NCI-H2081 (cell line): ENCODE measurements at places on chromosomes 16 and 17.

DNA sequence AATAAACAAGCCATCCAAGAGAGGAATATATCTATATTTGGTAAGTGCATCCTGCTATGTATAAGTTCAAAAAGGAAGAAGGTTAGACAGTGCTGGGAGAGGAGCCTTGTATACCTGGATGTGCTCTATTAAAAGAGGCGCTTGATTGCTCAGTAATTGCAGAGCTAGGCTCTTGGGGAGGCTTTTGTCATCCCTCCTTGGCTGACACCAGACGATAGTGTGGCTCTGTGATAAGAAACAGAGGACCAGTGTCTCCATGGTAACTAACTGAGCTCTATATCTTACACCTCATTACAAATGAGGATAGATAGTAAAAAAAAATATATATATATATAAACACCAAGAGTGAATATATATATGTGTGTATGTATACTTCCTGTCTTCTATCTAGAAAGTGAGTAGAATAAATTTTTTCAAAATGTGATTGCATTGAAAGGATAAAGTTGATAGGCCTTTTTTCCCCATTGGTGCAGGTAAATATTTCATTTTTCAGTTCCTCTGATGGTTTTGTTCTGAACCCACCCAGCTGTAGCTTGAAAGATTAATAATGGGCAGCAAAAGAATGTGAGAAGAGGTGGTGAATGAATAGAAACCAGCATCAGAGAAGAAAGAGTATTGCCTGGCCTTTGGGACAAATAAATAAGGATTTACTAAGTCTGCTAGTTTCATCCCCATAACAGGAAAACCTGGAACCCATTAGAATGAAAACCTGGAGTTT lies 303.7 kb downstream of the ZFHX3 start:
- DNase-seq: no peak

GRCh38 chr17:68544111-68544915 lies 32.1 kb downstream of the PRKAR1A start:
- DNase-seq: no peak

- DNase-seq: no peak
Observed at GRCh38 chr16:78102865-78103264, 3.4 kb downstream of the WWOX start.

DNA sequence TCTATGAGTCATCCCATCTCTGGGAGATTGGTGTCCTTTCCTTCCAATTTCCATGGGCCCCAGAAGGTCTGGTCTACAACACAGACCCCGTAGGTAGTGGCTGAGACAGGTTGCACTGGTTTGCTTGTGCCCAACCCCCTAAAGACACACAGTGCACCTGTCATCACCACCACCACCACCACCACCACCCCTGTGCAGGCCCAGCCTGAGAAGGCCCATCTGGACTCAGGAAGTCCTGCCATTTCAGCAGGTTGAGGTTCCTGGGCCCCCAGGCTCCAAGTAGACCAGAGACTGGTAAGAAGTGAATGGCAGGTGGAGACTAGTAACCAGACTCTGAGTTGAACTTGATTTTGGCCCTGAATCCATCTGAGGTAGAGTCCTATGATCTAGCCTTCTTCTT lies 25.9 kb upstream of the PHB1 start:
- no peak for DNase-seq

DNA sequence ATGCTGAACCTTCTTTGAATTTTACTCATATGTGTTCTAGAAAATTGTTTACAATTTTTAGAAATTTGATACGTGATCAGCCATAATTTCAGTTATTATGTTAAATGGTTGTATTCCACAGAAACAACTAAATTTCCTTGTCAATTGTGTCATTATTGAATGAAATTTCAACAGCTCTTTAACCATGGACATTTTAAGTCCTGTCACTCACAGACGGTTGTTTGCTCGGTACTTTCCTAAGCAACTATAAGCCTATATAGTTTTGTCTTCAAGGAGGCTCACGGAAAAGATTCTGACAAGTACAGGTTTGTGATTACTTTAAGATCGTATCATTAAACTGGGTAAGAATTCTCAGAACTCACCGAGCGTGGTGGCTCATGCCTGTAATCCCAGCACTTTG lies 31.8 kb downstream of the SLC39A11 start:
- no peak for DNase-seq

- DNase-seq: no peak
Observed at GRCh38 chr17:80675438-80676095, 130.9 kb downstream of the RPTOR start.

GRCh38 chr16:21276090-21276489 lies 2.0 kb downstream of the CRYM start:
- no peak for DNase-seq

DNA sequence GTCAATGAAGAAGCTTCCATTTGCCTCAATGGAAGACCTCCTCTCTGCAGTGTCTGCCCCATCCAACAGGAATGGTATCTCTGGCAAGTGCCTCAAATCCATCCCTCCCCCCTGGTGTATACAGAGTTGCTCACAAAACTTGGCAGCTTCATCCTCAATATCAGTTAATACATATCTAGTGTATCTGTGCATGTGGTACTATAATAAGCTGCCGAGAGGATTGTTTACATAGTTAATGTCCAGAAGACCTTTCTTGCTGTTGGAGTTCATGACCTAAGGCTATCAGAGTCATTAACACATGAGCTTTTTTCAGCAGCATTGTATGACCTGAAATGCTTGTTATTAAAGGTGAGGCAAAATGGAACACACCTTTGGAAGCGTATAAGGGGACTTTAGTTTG lies 14.0 kb upstream of the RASL10B start:
- no peak for DNase-seq

- peak; percentile 48 for DNase-seq
Observed at GRCh38 chr17:43878260-43879175, 28.8 kb downstream of the MPP2 start.

- DNase-seq: no peak
Observed at GRCh38 chr17:35142467-35142796, 329 bp upstream of the NLE1 start.

DNA sequence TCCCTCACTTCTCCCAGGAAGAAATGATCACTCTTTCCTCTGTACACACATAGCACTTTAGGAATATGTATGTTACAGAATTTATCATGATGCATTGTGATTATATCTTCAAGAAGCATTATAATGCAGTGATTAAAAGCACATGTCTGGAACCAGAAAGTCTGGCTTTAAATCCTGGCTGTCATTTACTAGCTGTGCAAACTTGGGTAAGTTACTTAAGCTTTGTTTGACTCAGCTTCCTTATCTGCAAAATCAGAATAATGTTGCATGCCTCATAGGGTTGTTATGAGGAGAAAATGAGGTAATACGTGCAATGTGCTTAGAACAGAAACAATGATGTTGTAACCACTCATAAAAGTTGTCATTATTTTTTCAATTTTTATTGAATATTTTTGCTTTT lies 156.3 kb upstream of the ZKSCAN2 start:
- no peak for DNase-seq

- no peak for DNase-seq
Observed at GRCh38 chr16:75264457-75264998, 13.1 kb upstream of the BCAR1 start.

- no peak for DNase-seq
Observed at GRCh38 chr16:1947369-1947670, 4.3 kb upstream of the MSRB1 start.

GRCh38 chr17:67818110-67819002 lies 6.9 kb upstream of the BPTF start:
- no peak for DNase-seq

GRCh38 chr17:67891481-67892119 lies 66.3 kb downstream of the BPTF start:
- no peak for DNase-seq

DNA sequence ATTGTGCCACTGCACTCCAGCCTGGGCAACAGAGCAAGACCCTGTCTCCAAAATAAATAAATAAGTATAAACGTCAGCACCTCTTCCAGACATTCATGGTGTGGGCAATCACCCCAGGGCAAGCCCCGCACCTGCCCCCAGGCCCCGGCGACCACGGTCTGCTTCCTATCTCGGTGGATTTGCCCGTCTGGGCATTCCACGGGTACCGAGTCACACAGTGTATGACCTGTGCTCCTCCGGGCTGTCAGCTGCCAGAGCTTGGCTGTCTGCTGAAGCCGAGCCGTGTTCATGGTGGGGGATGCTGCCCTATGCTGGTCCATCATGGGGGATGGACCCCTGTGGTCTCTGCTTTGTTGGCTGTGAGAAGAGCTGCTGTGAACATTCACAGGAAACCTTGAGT lies 15.4 kb downstream of the CYBC1 start:
- no peak for DNase-seq

DNA sequence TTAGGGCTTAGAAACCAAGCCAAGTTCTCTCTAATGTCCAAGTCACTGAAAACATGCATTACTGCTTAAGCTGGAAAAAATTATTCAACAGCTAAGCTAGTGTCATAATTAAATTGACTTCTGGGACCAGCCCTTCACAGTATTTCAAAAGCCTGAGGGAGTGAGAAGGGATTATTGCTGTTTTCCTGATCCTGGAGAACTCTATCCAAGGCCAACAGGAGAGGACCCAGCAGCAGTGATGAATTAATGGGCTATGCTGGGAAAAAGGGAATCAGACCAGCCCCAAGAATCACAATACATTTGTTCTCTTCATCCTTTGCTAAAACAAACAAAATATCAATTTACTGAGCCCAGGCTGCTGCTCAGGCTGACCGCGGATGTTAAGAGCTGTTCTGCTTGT lies 34.5 kb upstream of the CLEC3A start:
- no peak for DNase-seq

DNA sequence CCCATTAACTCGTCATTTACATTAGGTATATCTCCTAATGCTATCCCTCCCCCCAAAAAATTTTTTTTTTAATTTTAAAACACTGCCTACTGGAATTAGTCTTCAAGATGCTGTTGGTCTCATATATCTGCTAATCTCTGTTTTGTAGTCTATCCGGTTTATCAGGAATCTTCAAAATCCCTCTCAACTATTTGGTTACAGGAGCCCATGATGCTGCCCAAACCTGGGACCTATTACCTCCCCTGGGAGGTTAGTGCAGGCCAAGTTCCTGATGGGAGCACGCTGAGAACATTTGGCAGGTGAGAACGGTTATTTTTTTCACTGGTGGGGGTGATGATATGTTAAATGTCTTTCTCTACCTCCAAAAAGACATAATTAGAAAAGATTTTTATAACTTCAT lies 6.9 kb downstream of the TEN1 start:
- no peak for DNase-seq

- DNase-seq: peak; percentile 94
Observed at GRCh38 chr16:85569615-85570212, 43.4 kb upstream of the GSE1 start.

DNA sequence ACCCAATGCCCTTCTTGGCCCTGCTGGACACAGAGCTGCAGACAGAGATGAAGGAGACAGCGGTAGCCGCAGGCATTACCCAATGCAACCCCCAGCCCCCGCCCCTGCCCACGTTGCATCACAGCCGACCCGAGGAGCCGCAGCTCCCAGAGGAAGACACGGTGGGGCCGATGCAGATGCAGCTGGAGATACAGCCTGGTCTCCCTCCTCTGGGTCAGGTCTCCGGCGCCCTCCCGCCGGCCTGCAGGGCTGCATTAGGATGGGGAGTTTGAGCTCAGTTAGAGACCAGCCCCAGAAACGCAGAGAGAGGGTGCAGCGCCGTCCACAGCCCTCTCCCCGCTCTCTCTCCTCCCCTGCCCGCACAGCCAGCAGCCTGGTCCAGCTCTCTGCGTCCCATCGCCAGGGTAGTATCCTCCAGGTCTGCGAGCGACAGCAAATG lies 19.4 kb upstream of the UBE2I start:
- no peak for DNase-seq

GRCh38 chr17:68101075-68101986 lies 65.8 kb downstream of the KPNA2 start:
- peak; percentile 89 for DNase-seq

GRCh38 chr17:12114686-12115418 lies 94.2 kb downstream of the MAP2K4 start:
- no peak for DNase-seq

- DNase-seq: peak; percentile 22
Observed at GRCh38 chr16:57775661-57776469, 26.4 kb downstream of the KIFC3 start.

DNA sequence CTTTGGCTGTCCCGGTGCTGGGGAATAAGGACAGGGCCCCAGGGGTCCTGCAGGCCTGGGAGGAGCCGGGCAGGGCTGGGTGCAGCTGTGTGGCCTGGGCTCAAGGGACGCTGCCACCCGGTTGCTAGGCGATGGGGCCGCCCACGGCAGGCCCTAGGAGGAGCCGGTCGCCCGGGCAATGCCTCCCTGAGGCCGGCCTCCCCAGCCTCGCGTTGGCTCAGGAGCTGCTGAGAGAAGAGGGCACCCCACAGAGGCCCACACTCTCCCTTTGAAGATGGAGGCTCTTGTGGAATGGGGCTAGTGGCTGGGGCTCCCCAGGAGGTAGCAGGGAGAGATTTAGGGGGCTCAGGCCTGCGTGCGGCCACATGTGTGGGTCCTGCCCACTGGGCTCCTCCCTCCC lies at the start of gene CIBAR2:
Gene CIBAR2 (minus strand): TSS at position 109 of the 400 bp plus-strand sequence. CDS start 120 bp downstream, outside the sequence.
- no peak for DNase-seq

- no peak for DNase-seq
Observed at GRCh38 chr17:21082001-21082436, 39.2 kb upstream of the USP22 start.

GRCh38 chr17:60435244-60436167 lies 13.2 kb downstream of the CHCT1 start:
- DNase-seq: peak; percentile 87

DNA sequence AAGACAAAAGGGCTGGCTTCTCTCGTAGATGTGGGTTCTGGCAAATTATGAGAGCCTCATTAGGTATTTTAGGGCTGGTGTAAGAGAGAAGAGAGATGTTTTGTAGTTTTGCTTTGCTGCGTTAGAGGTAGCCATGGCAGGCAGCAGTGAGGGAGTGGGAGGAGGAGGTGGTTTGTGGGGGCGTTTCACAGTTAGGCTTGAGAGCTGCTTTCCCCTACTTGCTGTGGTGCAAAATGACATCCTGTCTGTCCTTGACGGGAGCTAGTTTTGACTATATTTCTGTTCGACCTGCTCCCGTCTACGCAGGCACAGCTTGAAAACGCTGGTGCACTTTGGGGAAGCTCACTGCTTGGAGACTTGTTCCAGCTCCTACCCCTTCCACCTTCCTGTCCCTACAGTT lies 75.5 kb downstream of the SLC5A11 start:
- no peak for DNase-seq

DNA sequence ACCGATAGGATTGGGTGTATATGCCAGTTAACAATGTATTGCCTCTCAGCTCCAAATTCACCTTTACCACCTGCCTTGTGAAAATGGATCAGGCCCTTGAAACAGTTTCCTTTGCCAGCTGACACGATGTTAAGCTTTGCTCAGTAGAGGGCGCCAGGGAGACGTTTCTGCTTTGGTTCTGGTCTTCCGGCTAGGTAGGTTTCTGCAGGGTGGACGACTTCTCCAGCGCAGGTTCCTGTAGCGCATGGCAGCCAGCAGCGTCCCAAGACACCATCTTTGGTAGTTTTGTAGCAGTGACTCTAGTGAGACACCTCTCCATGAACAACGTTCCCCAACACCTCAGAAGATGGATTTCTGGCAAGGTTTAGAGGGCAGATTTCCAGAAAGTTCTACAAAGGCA lies 24.0 kb downstream of the SYCE1L start:
- no peak for DNase-seq

DNA sequence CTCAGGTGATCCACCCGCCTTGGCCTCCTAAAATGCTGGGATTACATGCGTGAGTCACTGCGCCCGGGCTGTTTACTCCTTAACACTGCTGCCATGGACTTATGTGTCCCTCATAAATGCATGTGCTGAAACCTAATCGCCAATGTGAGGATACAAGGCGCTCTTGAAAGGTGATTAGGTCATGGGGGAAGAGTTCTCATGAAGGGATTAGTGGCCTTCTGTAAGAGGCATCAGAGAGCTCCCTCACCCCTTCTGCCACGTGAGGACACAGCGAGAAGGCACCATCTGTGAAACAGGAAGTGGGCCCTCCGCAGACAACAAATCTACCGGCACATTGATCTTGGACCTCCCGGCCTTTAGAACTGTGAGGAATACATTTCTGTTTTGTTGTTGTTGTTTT lies 19.1 kb downstream of the ITPRIPL2 start:
- DNase-seq: no peak
